ENCODE measurements at places on chromosomes 13 and 19. TPM values are rescaled to one million over a fixed set of nuclear protein-coding genes. Genes with fewer than 3 reads are reported as not detected.
A peak's percentile ranks its signal among the peaks of the same experiment; 100 is the strongest.

GRCh38 chr19:46478356-46478986 lies 7.1 kb upstream of the PNMA8A start:
- DNase-seq = no peak

GRCh38 chr13:99991013-99991827 lies 9.6 kb downstream of the ZIC2 start:
- no peak for DNase-seq

- no peak for DNase-seq
Measured at GRCh38 chr13:94327318-94327717, 152.2 kb downstream of the DCT start.

GRCh38 chr19:1647501-1648458 lies 4.6 kb downstream of the TCF3 start:
- no peak for DNase-seq

DNA sequence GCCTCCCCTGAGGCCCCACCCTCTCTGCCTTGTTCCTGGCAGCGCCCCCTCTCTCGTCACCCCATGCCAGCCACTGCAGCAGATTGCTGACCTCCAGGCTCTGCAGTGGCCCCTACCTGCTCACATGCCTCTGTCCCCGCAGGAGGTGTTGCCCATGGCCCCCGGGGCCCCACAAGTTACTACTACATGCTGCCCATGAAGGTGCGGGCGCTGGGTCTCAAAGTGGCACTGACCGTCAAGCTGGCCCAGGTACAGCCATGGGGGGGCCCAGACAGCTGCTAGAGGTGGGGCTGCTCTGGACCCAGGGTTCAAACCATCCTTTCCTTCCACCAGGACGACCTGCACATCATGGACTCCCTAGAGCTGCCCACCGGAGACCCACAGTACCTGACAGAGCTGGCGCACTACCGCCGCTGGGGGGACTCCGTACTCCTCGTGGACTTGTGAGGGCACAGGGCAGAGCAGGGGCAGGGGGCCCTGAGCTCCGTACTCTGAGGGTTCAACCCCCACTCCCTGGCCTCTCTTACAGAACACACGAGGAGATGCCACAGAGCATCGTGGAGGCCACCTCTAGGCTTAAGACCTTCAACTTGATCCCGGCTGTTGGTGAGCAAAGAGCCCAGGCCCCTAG lies 6.2 kb downstream of the MRPL4 start:
- no peak for DNase-seq

GRCh38 chr13:35630551-35631275 lies 154.2 kb upstream of the MAB21L1 start:
- no peak for DNase-seq

GRCh38 chr19:47765523-47766358 lies 12.8 kb upstream of the SELENOW start:
- DNase-seq = no peak

GRCh38 chr13:31441800-31442510 lies 242.2 kb downstream of the B3GLCT start:
- no peak for DNase-seq

DNA sequence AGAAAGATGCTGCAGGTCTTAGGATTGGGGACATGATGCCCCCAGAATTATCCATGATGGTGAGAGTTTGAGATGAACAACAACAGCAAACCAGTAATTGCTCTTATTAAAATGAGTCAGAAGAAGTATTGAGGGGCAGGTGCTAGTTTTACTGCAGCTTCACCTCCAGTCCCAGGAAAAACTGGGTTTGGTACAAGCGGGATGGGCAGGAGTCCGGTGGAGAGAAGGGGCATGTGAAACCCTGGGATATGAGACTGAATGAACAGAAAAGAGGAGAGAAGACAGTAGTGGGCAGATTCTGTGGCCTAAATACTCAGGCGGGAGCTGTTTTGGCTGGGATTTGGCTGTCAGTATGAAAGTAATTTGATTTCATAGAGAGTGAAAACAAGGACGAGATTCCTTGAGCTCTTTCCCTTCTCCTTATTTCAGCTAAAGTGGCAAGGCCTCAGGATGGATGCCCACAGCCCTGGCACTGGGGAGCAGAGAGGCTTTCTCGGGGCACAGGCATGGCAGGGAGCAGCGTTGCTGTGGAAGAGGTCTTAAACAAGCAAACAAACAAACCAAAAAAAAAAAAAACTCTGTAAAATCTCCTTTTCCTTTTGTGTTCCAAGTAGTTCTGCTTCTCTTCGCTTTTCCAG lies 30.7 kb downstream of the NFIX start:
- no peak for DNase-seq

DNA sequence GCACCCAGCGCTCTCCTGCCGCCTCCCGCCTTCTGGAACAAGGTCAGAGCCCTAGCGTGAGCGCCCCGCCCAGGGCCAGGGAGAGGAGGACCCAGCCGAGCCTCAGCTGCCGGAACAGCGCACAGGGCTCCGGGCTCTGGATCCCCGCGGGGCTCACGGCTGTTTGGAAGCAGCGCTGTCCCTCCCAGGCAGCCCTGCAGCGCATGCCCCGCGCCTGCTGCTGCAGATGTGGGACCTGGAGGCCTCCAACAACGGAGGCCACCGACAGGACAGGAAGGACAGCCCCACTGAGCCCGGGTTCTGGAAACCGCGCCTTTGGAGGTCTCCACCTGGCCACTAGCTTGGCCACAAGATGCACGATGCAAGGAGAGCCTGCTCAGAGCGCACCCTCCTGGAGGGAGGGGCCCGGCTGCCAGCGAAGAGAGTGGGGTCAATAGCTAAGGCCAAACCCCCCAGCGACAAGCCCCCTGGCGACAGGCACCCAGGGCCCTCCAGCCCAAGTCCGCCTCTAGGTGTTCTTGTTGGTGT lies 12.6 kb downstream of the ZSCAN18 start:
- DNase-seq = no peak

DNA sequence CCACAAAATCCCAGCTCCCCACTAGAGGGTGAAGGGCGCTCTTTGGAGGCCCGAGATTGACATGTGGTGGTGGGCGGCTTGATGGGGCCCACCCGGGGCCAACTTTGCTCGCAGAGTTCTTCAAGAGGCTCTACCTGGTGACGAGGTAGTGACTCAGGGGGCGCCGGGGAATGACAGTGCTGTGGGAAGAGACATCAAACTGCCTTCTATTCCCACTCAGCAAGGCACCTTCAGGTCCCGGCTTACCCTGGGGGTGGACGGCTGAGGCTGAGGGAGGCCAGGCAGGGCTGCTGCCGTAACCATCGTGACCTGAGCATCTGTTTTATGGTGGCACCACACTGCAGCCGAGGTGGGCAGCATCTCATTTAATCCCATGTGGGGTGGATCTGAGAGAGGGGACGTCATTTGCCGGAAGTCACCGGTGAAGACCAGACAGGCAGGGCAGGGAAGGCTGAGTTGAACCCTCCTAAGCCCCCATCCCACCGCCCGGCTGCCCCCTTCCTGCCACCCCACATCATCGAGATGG lies 1.6 kb downstream of the LINGO3 start:
- DNase-seq = no peak

GRCh38 chr19:4038057-4038456 lies 28.6 kb downstream of the ZBTB7A start:
- DNase-seq = no peak

GRCh38 chr13:23671377-23671776 lies 101.2 kb downstream of the TNFRSF19 start:
- no peak for DNase-seq

GRCh38 chr19:19417628-19418245 lies 12.3 kb downstream of the GATAD2A start:
- DNase-seq = no peak

DNA sequence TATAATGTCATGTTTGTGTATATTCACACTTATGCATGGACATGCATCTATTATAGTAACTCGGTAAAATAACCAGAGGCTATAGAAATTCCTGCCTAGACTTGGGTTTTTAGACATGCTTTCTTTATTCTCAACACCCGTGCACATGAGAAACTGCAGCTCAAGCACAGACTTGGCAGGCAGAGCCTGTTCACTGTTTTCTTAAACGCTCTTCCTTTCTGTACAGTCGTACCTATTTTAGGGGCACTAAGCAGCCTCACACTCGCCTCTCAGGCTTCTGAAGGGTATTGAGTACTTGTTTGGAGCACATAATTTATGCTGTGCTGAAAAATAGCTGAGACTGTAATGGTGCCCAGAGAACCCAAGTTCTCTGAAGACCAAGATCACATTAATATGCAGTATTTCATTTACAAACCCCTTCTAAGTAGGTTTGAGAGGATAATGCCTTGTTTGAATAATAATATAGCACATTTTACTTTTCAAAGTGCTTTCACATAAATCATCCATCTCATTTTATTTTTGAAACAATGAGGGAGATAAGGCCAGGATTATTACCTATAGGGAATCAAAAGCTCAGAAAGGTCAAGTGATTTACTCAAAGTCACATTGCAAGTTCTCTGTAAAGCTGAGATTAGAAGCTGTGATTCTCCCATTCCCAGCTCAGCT lies 429.9 kb downstream of the SPRY2 start:
- DNase-seq = no peak

GRCh38 chr19:44746946-44747738 lies 1.4 kb upstream of the BCL3 start:
- DNase-seq = peak; percentile 73

DNA sequence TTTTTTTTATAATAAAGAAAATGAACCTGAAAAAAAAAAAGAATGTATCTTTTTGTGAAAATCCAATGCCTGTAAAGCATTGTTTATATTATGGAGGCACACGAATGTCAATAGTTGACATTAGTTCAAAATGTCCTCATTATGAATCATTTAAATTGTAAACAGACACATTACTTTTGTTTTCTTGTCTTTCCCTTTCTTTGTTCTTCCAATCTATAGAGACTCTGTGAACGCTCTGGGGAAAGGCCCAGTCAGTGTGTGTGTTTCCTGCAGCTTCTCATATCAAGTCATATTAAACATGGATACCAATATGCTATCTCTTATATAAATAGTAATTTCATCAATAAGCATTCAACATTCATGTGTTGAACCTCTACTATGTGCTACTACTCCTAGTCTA lies 193.1 kb downstream of the KCTD12 start:
- no peak for DNase-seq

GRCh38 chr19:13574933-13575332 lies 68.7 kb upstream of the CACNA1A start:
- DNase-seq = no peak

GRCh38 chr19:29887442-29887855 lies 54.6 kb upstream of the URI1 start:
- DNase-seq = peak; percentile 10

GRCh38 chr13:110495376-110495775 lies 66.1 kb downstream of the RAB20 start:
- DNase-seq = no peak

DNA sequence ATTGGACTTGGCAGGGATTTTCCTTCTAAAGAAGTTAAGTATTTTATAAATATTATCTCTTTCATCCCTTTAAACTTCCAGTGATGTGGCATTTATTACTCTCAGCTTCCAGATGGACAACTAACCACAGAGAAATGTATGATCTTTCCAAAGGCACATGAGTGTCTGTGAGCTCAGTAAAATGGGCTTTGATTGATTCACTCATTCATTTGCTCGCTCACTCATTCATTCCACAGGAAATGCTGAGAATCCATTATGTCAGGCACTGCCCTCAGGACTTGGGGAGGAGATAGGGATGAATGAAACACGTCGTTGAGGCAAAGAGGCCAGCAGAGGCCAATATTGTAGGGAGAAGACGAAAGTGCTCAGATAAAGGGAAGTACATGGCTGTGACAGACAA lies 359.3 kb downstream of the EFNB2 start:
- no peak for DNase-seq

- DNase-seq = no peak
Measured at GRCh38 chr13:103066079-103066780, at the start of gene SLC10A2. Gene SLC10A2 (minus strand): TSS chr13:103066417. CDS start chr13:103066249, 168 bp downstream.

DNA sequence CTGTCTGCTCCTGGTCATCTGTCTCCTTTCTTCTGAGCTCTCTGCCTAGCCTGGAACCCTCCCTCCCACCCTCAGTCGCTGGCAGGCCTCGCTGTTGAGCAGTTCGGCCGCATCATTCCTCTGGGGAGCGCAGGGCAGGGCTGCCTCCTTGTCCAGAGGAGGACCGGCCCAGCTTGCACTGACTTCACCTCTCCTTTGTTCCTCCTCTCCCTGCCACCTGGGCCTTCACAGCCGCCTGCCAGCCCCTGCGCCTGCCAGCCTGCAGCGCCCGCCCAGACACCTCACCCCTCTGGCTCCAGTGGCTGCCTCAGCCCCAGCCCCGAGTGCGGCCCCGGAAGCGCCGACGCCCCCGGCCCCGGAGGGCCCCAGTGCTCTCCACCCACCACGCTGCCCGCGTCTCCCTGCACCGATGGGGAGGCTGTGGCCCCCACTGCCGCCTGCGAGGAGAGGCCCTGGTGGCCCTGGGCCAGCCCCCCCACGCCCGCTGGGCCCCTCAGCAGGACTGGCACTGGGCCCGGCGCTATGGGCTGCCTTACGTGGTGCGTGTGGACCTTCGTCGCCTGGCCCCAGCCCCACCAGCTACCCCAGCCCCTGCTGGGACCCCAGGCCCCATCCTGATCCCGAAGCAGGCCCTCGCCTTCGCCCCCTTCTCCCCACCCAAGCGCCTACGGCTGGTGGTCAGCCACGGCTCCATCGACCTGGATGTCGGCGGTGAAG lies 7.2 kb downstream of the KMT5C start:
- no peak for DNase-seq

GRCh38 chr13:88051746-88052482 lies 380.7 kb downstream of the SLITRK5 start:
- DNase-seq = no peak

DNA sequence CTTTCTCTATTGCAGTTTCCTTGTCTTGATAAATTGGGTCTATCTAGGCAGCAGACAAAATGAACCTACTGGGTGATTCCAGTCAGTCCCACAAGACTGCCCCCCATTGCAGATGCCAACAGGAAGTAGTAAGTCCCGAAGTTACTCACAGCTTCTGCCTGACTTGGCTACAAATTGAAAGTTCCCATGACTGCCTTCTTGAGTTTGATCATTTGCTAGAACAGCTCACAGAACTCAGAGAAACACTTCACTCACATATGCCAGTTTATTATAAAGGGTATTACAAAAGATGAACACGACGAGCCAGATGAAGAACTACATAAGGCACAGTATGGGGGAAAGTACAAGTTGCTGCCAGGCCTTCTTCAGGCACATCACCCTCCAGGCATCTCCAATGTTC lies 50.0 kb downstream of the TEX26 start:
- DNase-seq = no peak

- no peak for DNase-seq
Measured at GRCh38 chr19:13430790-13431582, 75.3 kb downstream of the CACNA1A start.

GRCh38 chr13:63880705-63881104 lies 2465.1 kb upstream of the PCDH20 start:
- no peak for DNase-seq

- no peak for DNase-seq
Measured at GRCh38 chr13:66501181-66501580, 729.0 kb downstream of the PCDH9 start.

The CCDC122 gene
- total RNA-seq = 4.2 TPM

The LAIR1 gene
- total RNA-seq = not detected

The ZNF135 gene
- 0.46 TPM for total RNA-seq

The RCBTB2 gene
- total RNA-seq = 5.7 TPM

The CD70 gene
- total RNA-seq = not detected

The CACTIN gene
- 33.8 TPM for total RNA-seq

The MBD3L3 gene
- not detected for total RNA-seq

The LGALS16 gene
- total RNA-seq = not detected

The ZNF547 gene
- total RNA-seq = 2.9 TPM

The THSD8 gene
- total RNA-seq = not detected

The KANK3 gene
- 18.4 TPM for total RNA-seq

The CCL25 gene
- total RNA-seq = not detected

The SLC6A16 gene
- total RNA-seq = 0.13 TPM

The RFX1 gene
- total RNA-seq = 2.4 TPM

The LHB gene
- total RNA-seq = 0.26 TPM

The ADGRE3 gene
- total RNA-seq = not detected

The RNF126 gene
- 38.1 TPM for total RNA-seq

The NLRP9 gene
- total RNA-seq = not detected

Data from pulmonary artery endothelial cell (primary cell).